ENCODE measurements at places on chromosomes 7 and 10.
A peak's percentile ranks its signal among the peaks of the same experiment; 100 is the strongest.

GRCh38 chr7:595621-596010 lies 76.0 kb upstream of the PDGFA start:
- no peak for DNase-seq

DNA sequence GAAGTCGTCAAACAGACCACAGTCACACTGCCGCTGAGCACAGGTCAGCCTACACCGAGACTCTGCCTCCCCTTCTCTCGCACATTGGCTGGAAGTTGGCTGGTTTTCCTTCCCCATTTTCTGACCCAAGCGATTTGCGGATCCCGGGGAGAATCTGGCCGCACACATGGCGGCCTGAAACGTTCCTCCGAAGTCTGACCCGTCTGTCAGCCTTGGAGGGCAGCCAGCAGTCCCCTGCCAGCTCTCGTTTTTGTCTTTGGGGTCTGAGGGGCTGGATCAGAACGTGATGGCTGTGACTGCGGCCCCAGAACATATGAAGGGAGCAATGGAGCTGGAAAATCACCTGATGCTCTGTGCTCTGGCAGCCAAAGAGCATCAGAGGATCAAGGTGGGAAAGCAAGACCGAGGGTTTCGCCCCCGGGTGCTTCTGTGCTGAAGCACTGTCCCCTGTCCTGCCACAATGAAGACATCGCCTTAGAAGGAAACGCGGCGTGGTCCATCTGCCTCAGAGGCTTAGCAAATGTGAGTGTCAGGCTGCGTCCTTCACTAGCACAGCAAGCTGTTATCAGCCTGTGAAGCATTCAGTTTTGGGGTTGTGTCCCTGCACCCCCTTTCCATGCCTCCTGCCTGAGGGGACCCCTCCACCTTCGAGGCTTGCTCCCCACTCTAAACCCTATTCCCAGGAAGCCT lies 119.3 kb upstream of the SHH start:
- no peak for DNase-seq

DNA sequence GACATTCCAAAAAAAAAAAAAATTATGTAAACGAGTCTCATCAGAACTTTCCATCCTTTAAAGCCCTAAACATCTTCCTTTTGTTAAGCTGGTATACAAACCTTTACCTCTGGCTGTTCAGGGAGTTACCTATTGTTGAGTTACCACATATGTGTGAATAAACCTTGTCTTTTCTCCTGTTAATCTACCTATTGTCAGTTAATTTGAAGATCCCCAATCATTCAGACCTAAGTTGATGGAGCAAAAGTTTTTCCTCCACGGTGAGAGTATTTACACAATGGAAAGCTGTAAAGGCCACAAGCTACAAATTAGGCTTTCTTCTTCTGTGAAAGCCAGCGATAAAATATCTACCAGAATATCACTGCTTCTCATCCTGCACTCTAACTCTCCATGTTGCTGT lies 80.3 kb downstream of the SKAP2 start:
- no peak for DNase-seq

- no peak for DNase-seq
Measured at GRCh38 chr10:48657416-48657815, 27.3 kb upstream of the WDFY4 start.

DNA sequence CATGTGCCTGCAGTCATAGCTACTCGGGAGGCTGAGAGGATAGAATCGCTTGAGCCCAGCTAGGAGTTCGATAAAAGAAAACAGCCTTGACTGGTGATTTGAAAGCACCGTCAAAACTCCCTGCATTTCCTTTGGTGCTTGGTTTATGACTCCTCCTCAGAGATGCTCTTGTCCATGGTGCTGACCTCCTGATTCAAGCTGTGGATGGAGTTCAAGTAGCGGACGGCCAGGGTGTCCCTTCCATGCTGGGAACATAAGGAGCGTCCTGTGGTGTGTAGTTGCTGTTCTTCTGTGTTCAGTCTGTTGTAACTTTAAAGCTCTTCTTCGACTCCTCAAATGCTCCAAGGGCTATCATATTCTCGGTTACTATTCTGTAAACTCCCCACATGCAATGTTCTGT lies 382.5 kb upstream of the KIAA1217 start:
- peak; percentile 47 for DNase-seq

- DNase-seq, result no peak
Measured at GRCh38 chr10:3868271-3868664, 83.3 kb upstream of the KLF6 start.

GRCh38 chr10:74634995-74635536 lies 191.3 kb upstream of the KAT6B start:
- no peak for DNase-seq

DNA sequence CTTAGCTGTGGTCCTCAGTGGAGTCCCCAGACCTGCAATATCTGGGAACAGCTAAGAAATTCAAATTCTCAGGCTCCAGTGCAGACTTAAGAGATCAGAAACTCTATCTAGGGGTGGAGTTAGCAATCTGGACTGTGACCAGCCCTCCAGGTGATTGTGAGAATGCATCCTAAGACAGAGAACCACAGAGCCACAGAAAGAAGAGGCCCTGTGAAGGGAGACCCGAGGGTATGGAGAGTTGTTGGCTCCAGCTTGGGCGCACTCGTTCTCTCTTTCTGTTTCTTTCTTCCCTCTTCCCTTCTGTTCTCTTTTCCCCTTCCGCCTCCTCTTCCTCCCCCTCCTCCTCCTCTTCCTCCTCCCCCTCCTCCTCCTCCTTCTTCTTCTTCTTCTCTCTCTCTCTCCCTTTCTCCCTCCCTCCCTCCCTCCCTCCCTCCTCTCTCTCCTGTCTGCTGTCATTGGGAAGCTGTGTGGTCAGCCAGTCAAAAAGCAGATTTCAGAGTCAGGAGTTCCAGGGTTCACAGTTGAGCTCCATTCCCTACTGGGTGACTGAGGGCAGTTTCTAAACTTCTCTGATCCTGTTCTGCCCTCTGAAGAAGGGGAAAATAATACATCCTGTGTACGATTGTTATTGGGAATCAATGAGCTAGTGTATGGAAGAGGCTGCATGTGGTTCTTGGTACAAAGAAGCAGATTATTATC lies 62.1 kb upstream of the STEAP1B start:
- no peak for DNase-seq
